ENCODE measurements at places on chromosomes 4 and X.
A peak's percentile ranks its signal among the peaks of the same experiment; 100 is the strongest.

DNA sequence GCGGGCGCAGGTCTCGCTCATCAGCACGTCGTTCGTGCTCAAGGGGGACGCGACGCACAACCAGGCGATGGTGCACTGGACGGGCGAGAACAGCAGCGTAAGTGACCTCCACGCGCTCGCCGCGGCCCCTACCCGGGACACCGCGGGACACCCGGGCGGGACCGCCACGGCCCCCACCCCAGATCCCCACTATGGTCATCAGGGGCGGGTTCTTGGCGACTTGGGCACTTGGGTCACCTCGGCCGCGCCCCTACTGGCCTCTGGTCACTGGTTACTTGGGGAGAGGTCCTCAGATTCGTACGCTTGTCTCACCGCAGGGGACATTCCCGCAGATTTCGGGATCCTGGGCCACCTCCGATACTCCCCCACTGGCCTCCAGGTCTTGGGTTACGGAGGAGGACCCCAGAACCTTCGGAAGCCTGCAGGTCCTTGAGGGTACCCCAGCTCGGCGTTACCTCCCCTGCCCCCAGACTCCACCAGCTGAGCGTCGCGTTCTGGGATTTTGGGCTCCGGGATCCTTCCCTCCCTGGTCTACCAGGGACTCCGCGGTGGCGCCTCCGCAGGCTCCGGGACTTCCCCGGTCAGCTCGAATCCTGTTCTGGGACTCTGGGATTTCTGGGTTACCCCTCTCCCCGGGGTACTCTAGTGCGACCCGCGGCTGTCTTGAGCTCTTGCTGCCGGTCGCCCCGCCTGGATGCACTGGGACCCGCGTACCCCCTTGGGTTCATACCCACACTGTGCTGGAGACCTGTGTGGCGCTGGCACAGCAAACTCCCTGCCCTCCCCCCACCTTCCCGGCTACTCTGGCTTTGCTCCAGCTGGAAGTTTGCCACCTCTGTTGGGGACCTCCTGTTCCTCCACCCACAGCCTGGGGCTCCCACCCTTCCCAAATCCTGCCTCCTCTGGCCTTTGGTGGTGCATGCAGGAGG, 956 bp downstream of the SORCS2 start:
- no peak for DNase-seq

DNA sequence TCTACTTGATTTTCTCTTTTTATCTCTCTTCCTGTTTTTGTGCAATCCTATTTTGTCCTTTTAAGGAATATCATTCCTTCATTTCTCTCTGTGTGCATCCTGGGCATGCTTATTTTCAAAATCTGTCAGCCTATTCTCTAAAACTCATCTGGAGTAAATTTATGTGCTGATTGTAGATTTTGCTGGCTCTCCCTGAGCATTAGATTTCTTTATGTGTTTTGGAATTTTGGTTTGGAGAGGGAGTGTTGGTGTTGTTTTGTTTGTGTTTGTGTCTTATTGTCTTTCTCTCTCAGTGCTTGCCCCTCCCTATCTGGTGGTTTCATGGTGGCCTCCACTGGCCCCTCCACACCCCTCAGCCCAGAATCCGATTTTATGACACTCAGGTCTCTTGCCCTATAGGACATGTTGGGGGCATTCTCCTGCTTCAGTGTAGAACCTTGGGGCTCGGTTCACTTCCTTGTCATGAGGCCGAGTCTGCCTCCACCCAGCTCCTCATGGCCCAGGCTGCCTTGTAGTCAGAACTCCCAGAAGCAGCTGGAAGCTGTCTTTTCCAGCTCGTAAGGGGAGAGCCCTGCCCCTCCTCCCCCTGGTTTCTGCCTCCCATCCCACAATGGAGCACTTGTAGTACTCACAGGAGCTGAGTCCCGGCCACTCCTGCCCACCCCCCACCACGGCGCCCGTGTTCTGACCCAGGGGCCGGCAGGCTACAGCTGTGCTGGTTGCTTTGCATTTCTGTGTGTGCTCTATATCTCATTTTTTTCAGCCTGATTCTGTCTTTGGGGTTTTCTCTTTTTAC, 24.5 kb upstream of the PJA1 start:
- no peak for DNase-seq

- DNase-seq: no peak
Observed at GRCh38 chr4:80903020-80903419, 127.5 kb upstream of the BMP3 start.

GRCh38 chrX:15909605-15910004, 55.0 kb upstream of the AP1S2 start:
- DNase-seq: no peak

DNA sequence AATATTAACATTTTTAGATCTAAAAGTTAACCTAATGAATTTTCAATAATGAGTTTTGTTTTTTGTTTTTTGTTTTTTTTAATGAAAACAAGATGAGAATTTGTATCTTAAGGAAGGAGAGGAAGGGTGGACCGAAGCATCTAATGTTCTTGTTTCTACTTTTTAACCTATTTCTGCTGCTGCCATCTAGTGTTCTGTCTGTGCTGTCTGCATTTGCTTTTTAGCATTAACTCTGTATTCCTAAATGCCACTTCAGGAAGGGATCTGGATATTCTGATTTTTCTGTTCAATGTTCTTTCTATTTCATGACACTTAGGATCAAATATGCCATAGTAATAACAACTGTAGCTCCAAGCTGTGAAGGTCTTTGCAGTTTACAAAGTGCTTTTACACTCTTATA, 161.7 kb downstream of the BRWD3 start:
- no peak for DNase-seq

DNA sequence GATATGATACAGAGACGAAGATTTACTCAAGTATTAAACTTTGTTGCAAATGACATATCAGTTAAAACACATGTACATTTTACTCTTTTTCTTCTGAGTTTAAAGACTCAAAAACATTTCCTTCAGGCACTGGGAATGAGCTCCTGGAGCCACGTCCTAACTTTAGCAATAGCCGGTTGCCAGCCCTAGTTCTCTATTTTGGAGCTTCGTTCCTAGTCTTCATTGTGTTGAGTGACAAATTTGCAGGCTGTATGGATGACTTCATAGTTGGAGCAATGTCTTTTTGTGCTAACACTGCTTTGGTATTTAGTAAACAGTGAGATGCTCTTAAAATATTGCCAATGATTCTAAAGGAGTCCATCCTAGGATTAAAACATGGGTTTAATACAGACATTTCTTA, 190.9 kb downstream of the FAT4 start:
- no peak for DNase-seq

GRCh38 chr4:112889199-112889598, 160.3 kb upstream of the ANK2 start:
- no peak for DNase-seq

GRCh38 chr4:139641218-139641617, 24.4 kb upstream of the MGST2 start:
- no peak for DNase-seq

- DNase-seq: no peak
Observed at GRCh38 chr4:103885152-103885551, 165.4 kb upstream of the TACR3 start.

DNA sequence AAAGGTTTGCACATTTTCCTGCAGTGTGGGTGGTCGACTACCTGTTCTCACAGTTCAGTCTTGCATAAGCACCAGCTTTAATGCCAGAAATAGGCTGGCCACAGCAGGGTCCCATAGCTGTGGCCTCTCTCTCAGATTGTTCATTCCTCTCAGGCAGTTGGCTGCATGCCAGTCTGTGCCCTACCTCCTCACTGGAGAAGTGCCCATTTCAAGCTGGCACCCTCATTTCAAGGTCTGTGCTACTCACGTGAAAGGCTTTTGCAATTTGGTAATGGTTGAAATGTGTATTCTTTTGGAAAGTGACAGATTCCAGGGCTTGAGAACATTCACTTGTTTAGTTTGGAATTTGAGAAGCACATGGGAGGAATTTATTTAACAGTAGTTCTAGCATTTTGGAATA, 28.9 kb upstream of the MTMR1 start:
- no peak for DNase-seq

- no peak for DNase-seq
Observed at GRCh38 chr4:84887824-84888223, 78.7 kb downstream of the WDFY3 start.

GRCh38 chr4:3866813-3867129, 100.6 kb downstream of the ADRA2C start:
- DNase-seq: no peak

GRCh38 chr4:177391953-177392352, 50.3 kb downstream of the AGA start:
- no peak for DNase-seq

DNA sequence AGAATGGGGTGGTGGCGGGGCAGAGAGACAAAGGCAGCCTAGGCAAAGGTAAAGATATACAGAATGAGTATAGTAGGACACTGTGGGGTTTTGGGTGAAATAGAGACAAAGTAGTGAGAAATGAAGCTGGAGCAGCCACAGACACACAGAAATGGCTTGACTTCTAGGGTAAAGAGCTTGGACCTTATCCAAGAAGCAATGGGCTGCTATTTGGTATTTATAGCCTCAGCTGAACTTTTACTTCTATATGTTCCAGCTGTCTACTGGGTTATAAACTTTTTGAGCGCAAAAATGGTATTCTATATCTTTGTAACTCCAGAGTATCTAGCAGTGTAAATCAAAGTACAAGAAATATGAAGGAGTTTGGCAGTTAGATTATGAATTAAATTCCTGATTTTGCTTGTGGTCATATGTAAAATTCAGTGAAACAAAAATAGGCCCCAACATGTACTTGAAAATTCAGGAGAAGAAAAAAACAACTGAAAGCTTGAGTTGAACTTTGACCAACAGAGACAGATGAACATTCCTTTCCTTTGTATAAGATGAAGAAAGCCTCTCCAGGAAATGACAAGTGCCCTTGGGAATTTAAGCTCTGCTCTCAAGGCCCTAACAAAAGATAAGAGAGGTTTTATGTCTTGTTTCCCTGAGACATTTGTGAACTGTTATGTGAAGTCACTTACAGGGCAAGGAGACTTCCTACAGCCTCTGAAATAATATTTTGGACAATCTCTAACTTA, 354.1 kb downstream of the CHIC1 start:
- no peak for DNase-seq

DNA sequence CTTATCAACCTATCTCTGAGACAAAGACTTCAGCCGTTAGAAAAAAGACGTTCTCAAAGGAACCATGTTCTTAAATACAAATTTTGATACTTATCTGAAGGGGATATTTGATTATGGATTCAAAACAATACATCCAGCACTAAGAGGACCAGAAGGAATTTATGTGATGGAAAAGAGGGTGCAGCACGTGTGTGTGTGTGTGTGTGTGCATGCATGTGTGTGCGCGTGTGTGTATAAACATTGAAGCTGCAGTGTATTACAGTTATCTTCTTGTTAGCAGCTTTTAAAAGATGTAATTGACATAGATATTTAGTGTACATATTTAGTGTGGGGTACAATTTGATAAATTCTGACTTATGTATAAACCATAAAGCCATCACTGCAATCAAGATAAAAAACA, 44.9 kb downstream of the ANK2 start:
- DNase-seq: no peak

DNA sequence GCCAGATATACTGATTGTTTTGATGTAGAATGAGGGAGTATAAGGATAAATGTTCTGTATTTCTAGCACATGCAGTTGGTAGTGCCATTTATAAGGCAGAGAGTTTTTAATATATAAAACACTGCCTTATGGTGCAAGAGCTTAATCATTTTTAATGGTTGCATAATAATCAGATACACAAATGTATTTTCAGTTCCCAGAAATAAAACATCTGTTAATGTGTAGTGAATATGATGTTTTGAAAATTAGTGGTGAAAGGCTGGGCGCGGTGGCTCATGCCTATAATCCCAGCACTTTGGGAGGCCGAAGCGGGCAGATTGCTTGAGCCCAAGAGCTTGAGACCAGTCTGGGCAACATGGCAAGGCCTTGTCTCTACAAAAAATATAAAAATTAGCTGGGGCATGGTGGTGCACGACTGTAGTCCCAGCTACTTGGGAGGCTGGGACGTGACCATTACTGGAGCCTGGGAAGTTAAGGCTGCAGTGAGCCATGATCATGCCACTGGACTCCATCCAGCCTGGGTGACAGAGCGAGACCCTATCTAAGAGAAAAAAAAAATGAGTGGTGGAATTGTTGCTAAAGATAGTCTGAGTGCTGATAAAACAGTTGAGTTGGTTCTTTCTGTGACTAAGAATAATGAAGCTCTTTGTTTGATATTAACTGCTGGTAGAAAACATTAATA, 29.3 kb downstream of the CLCN3 start:
- DNase-seq: no peak

- no peak for DNase-seq
Observed at GRCh38 chrX:22666441-22666840, 333.3 kb upstream of the DDX53 start.

- DNase-seq: peak; percentile 4
Observed at GRCh38 chrX:130770615-130771014, 132.4 kb downstream of the ENOX2 start.

DNA sequence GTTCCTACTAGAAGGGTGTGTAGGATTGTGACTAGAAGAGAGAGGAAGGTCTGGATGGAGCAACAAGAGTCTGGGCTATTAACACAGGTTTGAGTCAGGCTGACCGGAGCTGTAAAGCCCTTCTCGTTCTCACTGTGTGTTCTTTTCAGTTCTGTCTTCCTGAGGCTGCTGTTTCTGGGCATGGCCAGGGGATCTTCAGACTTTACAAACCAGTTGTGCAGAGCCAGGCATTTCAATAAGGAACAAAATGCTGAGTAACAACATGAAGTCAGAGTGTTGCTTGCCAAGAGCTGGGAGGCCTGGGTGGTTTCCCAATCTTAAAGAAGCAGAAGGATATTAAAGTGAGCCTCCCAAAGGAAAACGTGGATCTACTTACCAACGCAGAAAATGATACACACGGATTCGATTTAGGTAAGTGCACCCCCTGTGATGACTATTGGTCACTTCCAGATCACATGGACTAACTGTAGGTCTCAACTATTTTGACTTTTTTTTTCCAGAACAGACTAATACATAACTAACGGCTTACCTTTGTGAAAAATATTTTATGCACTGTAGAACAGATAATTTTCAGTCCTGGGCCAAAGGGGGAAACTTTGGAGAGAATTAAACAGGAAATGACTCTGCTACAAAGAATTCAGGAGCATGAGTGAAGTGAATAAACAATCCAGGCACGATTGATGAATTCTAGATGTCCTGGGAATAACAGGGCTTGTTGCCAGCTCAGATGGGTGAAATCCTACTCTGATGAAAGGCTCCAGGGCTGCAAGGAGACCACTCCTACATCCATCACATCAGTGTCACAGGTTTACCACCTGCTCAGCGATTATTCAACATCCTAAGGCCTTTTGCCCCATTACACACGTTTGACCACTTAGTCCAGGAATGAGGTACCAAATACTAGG, 94.5 kb downstream of the ANXA3 start:
- DNase-seq: peak; percentile 59

- no peak for DNase-seq
Observed at GRCh38 chr4:3527914-3528876, 4.0 kb downstream of the LRPAP1 start.

DNA sequence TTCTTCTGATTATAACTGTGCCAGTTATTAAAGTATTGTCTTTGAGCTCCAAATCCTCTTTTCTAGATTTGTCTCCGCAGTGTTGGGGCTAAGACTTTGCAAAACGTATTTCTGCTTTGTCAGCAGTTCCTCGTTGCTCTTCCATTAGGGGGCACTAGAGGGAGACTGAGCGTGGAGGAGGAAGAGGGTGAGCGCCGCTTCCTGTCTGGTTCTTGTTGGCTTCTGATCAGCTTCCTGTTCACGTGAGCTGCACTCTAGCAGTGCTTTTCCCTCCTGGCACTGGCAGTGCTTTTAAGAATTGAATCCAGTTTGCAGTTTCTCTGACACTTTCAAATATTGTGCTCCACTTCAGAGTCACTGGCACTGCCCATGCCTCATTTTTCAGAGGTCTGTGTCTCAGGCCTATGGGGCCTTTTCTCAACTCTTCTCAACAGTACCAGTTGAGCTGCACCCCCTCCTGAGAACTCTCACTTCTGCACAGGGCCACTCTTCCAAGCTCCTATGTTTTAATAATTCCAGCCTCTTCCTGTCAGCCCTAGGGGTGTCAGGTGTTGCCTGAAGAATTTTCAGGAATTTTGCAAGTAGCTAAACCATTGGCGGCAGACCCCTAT, 54.4 kb upstream of the LCORL start:
- no peak for DNase-seq

All from smooth muscle cell of the brain vasculature (primary cell).